ENCODE measurements at places on chromosomes 12 and 14.

GRCh38 chr12:46647034-46647433, 178.8 kb downstream of the SLC38A4 start:
- no peak for DNase-seq

- peak; percentile 32 for DNase-seq
Observed at GRCh38 chr12:90940872-90941499, 14.0 kb downstream of the CCER1 start.

- no peak for DNase-seq
Observed at GRCh38 chr12:123131879-123132402, 18.9 kb downstream of the PITPNM2 start.

GRCh38 chr14:50045039-50045711, 71.2 kb downstream of the VCPKMT start:
- peak; percentile 32 for DNase-seq

DNA sequence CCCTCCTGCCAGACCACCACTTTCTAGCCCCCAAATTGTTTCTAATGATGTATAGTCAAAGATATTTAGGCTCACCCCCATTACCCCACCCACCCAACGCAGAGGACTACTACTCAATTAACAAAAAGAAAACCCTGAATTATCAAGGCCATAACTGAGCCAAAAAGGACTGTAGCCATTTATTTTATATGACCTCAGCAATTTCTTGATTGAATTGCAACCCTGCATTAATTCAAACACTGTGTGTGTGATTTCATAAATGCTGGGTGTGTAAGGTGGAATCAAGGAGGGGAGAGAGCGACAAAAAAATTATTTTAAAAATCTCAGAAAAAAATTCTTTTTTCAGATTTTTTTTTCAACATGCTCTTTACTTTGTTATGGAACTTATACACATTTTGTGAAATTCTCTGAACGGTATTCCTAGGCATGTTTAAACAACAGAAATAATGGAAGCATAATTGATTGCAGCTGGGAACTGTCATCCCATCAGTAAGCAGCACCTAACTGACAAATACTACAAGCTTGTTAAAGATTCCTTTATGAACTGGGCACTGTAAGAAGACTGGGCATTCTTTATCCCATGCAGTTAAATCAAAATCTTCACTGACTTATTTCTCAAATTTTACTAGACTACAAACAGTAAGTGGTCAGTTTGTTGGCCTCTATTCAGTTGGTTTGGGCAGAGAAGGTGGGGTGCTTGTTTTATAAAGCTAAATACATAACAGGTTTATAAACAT, 179.1 kb downstream of the SOX5 start:
- no peak for DNase-seq

DNA sequence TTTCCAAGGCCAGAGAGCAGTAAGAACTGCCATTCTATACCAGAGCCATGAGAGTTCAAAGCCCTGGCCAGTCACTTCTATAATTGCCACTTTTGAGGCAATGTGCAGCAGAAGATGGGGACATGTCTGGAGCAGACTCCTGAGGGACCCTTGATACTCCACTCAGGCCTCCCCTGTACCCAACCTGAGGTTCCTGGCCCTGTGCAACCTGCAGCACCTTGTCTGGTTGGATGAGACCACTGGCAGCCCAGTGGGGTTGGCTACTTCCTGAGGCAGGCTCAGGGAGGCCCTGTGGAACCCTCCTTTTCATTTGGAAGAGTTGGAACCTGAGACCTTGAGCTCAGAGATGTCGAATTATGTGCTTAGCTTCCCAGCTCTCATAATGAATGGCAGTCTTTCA, 54.4 kb downstream of the GALNT16 start:
- no peak for DNase-seq

DNA sequence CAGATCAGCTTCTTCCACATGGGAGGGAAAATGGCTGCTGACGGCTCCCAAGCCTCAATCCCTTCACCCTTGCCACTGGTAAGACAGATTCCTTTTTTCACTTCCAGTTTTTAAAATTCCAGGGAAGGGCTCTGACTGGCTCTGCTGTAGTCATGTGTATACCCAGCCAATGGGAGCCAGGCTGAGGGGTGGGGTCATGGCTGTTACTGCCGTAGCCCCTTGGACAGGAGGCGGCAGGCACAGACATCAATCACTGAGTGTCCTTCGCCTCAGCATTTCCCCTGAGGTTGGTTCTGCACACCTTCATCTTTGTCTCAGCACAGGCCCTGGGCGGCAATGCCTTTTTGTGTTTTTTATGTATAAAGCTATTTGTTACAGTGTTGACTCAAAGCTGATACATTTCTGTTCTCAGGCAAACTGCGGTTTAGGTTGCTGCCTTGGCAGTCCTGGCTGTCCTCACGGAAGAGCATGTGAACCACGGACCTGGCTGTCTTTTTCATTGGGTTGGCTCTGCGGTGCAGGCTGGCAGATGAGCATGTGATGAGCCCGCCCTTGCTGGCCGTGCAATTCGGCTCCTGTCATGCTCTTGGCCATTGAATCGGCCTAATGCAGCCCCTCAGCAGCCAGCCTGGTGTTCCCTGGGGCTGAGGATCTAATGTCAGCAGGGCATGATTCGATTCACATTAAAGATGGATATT, 74.3 kb downstream of the PPM1A start:
- DNase-seq: peak; percentile 46

GRCh38 chr12:115910057-115910456, 367.4 kb downstream of the MED13L start:
- DNase-seq: no peak

- DNase-seq: no peak
Observed at GRCh38 chr12:105819549-105819948, 319.2 kb downstream of the NUAK1 start.

- DNase-seq: no peak
Observed at GRCh38 chr14:61362072-61362750, 40.8 kb downstream of the PRKCH start.
